ENCODE measurements at places on chromosomes 2 and 18.

- DNase-seq = peak; percentile 85
These were observed 39.1 kb upstream of the PLEKHM3 start for GRCh38 chr2:208064220-208064961.

- DNase-seq = no peak
These were observed 13.9 kb upstream of the THSD7B start for GRCh38 chr2:136751406-136751805.

GRCh38 chr2:109144721-109145120 lies 15.7 kb downstream of the SH3RF3 start:
- DNase-seq = no peak

DNA sequence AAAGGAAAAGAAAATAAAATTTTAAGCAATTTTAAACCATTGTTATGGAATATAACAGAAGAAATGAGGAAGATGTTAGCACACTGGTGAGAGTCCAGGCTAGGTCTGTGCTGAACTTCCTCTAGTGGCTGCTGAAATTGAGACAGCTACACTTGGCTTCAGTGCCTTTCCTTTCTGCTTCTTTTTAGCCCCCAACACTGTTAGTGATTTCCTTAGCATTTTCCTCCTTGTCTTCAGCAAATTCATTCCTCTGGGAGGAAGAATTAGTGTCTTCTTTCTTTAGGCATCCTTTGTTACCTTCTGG lies 47.6 kb downstream of the ITGAV start:
- peak; percentile 14 for DNase-seq

DNA sequence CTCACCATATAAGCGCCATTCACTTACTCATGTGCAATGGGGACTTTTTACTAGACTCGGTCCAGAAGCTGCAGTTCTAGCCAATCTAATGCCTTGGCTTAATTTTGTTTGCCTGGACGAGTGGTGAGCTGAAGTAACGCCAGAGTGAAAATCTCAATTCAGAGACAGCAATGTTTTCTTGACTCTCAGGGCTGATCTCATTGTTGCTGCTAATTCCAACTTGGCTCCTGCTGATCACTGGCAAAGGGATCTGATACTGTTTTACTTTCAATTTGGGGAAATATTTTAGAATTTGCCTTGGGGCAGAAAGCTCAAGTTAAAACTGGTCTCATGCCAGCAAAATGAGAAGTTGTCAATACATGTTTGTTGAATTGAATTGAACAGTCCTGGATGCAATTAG lies 906.6 kb upstream of the CDH2 start:
- DNase-seq = no peak

GRCh38 chr2:112257575-112257974 lies 2.7 kb upstream of the ZC3H8 start:
- DNase-seq = no peak

DNA sequence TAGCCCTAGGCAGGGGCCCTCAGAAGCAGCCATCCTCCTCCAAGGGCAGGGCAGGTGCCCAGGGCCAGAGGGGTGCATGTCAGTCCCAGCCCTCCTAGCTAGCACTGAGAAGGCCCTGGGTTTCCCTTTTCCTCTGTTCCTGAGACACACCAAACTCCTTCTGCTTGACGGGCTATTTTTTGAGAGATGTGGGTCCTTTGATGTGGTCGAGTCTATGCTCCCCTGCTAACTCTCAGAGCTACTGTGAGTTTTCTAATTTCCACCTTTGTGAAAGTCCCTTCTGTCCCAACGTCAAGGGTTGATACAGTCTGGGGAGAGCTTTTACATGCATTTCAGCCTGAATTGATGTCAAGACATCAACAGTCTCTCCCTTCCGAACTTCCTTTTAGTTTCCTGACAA lies 51.4 kb downstream of the TRPM8 start:
- DNase-seq = no peak

DNA sequence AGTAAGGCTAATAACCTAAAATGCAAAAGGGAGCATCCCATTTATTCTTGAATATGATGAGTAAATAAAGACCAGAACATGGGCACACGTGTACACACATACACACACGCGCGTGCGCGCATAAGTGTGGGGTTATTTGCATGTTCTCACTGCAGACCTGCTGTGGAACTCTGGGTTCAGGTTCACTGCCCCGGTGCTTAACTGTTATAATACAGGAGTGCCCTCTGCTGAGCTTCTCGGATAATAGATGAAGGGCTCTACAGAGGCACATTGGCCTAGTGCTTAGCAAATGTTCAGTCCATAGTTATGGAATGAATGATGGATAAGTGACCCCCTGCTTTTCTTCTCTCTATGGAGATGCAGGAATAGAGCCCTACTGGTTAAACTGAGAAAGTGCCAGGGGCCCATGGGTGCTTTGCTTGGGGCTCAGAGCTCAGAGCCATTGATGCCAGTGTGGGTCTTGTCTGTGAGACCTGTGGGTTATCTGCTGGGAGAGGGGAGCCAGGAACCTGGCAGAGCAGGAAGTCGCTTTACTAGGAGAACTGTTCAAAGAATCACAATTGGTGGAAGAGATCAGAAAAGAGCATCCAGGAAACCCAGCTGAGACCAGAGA lies 3.6 kb upstream of the ARL4C start:
- DNase-seq = peak; percentile 26

DNA sequence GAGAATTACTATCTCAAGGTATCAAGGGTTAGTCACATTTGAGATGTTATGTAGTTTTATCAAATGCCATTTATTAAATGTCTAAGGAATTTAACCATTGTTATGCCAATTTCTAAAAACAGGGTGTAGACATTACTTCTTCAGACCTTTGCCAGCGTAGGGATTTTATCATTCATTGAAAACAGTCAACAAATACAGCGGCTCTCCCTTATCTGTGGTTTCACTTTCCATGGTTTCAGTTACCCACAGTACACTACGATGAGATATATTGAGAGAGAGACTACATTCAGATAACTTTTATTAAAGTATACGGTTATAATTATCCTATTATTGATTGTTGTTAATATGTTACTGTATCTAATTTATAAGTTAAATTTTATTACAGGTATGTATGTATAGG lies 234.7 kb downstream of the TMX3 start:
- DNase-seq = peak; percentile 83

- no peak for DNase-seq
These were observed 30.6 kb upstream of the CHRNA1 start for GRCh38 chr2:174794851-174795374.

- no peak for DNase-seq
These were observed 141.8 kb downstream of the MEIS1 start for GRCh38 chr2:66576561-66577320.

DNA sequence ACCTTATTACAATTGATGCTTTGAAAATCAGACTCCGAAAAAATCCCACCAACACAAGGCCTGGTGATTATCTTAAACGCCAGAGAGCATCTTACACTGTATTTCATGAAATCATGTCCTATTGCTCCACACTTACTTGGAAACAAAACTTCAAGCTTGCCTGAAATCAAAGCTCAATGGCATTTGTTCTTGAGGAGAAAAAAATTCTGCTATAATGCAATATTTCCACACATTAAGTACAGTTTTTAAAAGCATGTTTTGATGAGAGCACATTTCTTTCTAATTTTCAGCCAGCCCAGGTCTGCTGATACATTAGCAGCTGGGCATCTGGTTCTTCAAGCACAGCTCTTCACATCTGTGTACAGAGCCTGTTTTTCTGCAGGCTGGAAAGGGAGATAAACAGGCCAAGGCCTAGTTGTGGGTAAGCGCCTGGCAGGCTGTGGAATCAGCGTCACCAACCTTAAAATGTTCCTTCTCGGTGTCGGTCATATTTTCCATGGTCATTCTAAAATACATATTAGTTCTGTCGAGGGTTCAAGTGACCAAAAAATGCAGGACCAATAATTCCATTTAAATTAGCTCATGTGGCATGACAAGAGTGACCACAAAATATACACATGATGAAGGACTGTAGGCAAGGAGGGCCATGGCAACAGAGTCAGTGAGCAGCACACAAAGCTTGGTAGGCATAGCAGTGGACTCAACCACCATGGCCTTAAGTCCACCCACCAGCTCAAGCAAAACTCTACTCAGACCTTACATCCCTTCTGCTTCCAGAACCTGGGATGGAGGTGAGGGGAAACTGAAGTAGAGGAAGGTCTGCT lies 20.9 kb downstream of the SLC8A1 start:
- DNase-seq = peak; percentile 41
